NCI-H510A (cell line): ENCODE measurements at places on chromosomes 4 and X.

- peak; percentile 94 for DNase-seq
Observed at GRCh38 chr4:155376387-155377268, at the start of gene MAP9. MAP9 (minus strand) TSS chr4:155376965; CDS start chr4:155375850, 1,115 bp downstream.

GRCh38 chr4:125489952-125490690, 175.4 kb downstream of the FAT4 start:
- no peak for DNase-seq

GRCh38 chr4:110527156-110527555, 51.2 kb downstream of the ENPEP start:
- DNase-seq, result no peak

DNA sequence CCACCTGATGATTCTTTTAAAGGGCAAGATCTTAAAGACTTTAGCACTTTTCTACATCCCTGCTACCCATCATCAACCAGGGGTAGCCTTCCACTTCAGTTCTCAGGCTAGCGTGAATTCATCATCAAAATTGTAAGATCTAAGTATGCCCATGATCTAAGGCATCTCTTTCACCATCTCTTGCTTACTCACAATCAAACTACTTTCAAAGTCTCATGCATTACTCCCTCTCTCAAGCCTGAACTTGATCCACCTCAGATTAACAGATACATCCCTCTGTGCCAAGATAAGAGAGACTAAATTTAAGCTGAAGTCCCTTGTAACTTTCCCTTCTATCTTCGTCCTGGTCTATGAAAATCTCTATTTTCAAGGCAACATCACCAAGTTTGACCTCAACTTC, 62.8 kb downstream of the DHX15 start:
- no peak for DNase-seq

DNA sequence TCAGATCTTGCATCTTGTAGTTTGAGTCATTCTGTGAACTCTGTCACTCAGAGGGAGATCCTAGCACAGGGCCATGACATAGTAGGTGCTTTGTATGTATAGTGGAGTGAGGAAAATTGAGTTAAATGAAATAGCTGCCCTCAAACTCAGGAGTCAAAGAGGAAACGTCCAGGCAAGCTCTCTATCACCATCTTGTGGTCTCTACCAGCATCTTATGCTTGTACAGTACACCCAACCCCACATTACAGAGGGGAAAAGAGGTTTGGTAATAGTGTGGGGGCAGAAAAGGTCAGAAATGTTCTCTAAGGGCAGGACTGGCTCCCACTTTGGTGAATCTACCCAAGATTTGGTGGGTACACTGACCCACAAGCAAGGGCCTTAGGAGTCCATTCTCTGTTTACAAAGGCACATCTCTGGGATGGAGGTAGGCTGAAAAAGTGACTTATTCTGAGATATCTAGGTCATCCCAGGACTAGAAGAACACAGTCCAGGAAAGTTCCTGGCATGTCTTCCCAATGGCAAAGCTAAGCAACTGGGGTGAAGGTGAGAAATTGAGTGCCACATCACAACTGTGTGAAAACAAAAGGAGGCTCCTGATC, 131.8 kb downstream of the OR13H1 start:
- no peak for DNase-seq

DNA sequence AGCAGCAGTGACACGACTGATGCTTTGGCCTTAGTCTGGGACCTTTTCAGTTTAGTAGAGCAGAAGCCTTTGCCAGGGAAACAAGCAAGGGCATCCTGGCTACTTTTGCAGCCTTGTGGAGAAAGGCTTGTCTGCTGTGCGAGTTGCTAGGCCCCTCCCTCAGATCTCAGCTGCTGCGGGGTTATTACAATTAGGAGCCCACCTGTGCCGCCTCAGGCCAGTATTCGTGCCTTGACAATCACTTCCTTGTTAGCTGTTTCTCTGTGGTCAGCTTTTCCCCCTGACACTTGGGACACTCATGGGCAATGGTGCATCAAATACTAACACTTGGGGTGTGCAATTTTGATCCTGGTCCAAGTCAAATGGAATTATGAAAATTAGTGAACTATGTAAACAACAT, 67.9 kb downstream of the SH2D1A start:
- DNase-seq, result no peak

GRCh38 chrX:47311932-47312774, 58.2 kb upstream of the ZNF157 start:
- DNase-seq, result no peak

GRCh38 chrX:18348047-18348446, 6.4 kb downstream of the SCML2 start:
- no peak for DNase-seq

GRCh38 chr4:183873409-183874185, 31.5 kb upstream of the STOX2 start:
- DNase-seq, result no peak

DNA sequence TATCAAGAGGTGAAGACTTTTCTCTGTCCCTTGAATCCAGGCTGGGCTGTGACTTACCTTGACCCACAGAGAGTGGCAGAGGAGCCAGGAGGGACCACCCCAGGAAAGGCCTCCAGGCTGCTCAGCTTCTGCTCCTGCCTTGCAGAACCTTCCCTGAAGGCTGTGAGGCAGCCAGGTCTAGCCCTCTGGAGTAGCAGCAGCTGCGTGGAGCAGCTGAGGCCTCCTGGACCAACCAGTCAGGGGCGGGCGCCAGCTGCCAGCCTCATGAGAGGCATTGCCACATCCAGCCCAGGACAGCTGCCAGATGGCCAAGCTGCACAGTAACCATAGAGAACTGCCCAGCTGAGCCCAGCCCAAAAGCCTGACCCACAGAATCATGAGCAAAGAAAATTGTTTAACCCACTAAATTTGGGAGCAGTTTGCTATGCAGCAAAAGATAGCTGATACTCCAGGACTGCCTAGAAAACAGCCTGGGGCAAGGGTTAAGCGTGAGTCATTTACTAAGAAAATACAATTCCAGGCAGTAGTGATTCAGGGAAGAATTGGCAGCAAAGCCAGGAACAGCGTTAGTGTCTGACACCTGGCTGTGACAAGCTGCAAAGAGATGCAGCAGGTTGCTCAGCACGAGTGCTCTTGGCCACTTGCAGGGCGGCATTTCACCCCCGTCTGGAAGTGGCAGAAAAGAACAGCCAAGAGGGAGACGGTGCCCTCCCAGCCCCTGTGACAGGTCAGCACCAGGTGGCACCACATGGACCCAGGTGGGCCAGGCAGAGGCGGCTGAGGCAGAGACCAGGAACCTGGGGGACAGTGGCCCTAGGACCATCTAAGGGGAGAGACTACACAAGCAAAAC, 14.7 kb upstream of the PDE6B start:
- no peak for DNase-seq
